Activated T-helper 2 cell treated with anti-CD3 and anti-CD28 coated beads, Interferon-gamma antibody, Interleukin-2, Interleukin-4, amounts not matched to agents 10 μg/mL and 5 μg/mL and 100 μg/mL, durations not matched to agents 14 hours and 24 hours and 36 hours (primary cell): ENCODE measurements at places on chromosomes 7 and 10. TPM values are rescaled to one million over a fixed set of nuclear protein-coding genes. Genes with fewer than 3 reads are reported as not detected.

The PON1 gene
- not detected in 2 replicates for total RNA-seq

The AOC1 gene
- 0.16 TPM in 1 of 2 replicates, not detected in the other for total RNA-seq

The CFAP46 gene
- total RNA-seq = not detected in 2 replicates

The GSTO2 gene
- 0.57 and 1.4 TPM in 2 replicates for total RNA-seq

The NRCAM gene
- total RNA-seq = 0.05 TPM in 1 of 2 replicates, not detected in the other

The TCF7L2 gene
- total RNA-seq = 0.52 and 0.76 TPM in 2 replicates

The DBNL gene
- 131 and 143 TPM in 2 replicates for total RNA-seq

The SORCS1 gene
- total RNA-seq = 0.09 and 0.21 TPM in 2 replicates

The GIMAP4 gene
- total RNA-seq = 36.7 and 39.1 TPM in 2 replicates

The MKRN1 gene
- 72.9 and 73.6 TPM in 2 replicates for total RNA-seq

The FGFR2 gene
- total RNA-seq = not detected in 2 replicates

The CCL26 gene
- 0.89 TPM in 1 of 2 replicates, not detected in the other for total RNA-seq

The CFAP69 gene
- 0.34 and 0.51 TPM in 2 replicates for total RNA-seq

The LRRTM3 gene
- not detected in 2 replicates for total RNA-seq

The SUN3 gene
- total RNA-seq = not detected in 2 replicates

The GFRA1 gene
- not detected in 2 replicates for total RNA-seq

The POM121L12 gene
- total RNA-seq = not detected in 2 replicates

The GIMAP6 gene
- total RNA-seq = 25.8 and 29.4 TPM in 2 replicates

The GPR37 gene
- total RNA-seq = not detected in 2 replicates

The ABCB4 gene
- total RNA-seq = not detected in 2 replicates

The GPR26 gene
- not detected in 2 replicates for total RNA-seq

The EN2 gene
- total RNA-seq = not detected in 2 replicates

The TAS2R5 gene
- 0.60 and 0.62 TPM in 2 replicates for total RNA-seq

The PTER gene
- total RNA-seq = 18.9 and 19.9 TPM in 2 replicates
